ENCODE measurements at places on chromosomes 3 and 15.

- no peak for DNase-seq
These were observed 1517.8 kb downstream of the SI start for GRCh38 chr3:163560459-163560858.

- DNase-seq, result no peak
These were observed 163.6 kb downstream of the ITPR1 start for GRCh38 chr3:4656626-4657328.

DNA sequence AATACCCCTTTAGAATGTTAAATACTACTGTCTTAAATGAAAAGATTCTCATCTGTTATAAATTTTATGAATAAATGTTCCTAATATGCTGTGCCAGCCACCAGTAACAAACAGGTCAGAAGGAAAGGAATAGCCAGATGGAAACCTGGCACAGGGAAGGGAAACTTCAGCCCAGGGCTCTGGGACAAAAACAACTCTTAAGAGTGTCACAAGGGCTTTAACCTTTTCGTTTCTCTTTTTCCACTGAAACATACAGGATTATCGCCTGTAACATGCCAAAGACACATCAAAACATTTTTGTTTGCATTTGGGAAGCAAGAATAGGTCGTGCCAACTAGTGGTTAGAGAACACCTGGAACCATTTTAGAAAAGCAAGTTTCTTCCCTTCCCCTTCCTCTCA, 109.0 kb upstream of the NEDD4 start:
- no peak for DNase-seq

DNA sequence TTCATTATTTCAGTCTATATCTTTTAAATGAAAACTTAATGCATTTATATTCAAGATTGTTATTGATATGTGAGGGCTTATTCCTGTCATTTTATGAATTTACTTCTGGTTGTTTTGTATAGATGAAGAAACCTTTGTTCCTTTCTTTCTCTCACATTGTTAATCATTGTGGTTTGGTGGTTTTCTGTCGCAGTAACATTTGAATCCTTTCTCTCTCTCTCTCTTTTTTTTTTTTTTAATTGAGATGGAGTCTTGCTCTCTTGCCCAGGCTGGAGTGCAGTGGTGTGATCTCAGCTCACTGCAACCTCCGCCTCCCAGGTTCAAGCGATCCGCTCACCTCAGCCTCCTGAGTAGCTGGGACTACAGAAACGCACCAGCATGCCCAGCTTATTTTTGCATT, 22.1 kb downstream of the AGBL1 start:
- DNase-seq, result no peak

DNA sequence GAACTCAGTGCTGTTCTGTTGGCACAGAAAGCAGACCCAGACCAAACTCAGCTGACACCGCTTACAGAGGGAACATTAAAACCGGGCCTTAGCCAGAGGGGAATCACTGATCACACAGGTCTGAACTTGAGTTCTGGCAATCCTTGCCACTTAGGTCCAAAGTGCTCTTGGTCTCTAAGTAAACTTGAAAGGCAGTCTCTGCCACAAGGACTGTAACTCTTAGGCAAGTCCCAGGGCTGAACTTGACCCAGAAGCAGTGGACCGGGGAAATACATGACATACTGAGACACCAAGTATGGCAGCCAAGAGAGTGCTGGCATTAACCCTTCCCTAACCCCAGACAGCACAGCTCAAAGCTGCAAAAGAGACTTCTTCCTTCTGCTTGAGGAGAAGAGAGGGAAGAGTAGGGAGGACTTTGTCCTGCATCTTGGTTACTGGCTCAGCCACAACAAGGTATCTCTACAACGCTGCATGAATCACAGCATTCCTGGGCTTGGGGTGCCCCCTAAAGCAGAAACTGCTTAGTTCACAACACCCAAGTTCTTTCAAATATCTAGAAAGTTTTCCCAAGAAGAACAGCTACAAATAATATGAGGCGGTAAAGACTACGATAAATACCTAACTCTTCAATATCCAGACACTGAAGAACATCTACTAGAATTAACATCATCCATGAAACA, 32.5 kb downstream of the NAALADL2 start:
- DNase-seq, result no peak

GRCh38 chr15:27648359-27648758, 450.8 kb downstream of the OCA2 start:
- no peak for DNase-seq

- no peak for DNase-seq
These were observed 18.9 kb downstream of the HOMER2 start for GRCh38 chr15:82933576-82933975.

GRCh38 chr3:38047896-38048295, 8.9 kb downstream of the DLEC1 start:
- no peak for DNase-seq

- no peak for DNase-seq
These were observed 681.3 kb downstream of the ROBO1 start for GRCh38 chr3:79086514-79086913.

DNA sequence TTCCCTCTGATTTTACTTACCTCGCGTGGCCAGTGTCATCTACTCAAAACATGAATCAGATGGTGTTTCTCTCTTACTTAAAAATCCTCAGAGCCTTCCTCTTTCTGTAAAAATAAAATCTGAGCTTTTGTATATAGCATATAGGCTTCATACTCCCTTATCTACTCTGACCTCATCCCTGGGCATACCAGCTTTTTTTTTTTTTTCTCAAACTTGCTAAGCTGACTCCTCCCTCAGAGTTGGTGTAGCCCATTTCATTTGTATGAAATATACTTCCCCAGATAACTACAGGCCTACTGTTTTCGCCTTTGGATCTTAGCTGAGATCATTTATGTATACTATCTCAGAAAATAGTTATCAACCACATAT, 648.9 kb upstream of the ALCAM start:
- no peak for DNase-seq

DNA sequence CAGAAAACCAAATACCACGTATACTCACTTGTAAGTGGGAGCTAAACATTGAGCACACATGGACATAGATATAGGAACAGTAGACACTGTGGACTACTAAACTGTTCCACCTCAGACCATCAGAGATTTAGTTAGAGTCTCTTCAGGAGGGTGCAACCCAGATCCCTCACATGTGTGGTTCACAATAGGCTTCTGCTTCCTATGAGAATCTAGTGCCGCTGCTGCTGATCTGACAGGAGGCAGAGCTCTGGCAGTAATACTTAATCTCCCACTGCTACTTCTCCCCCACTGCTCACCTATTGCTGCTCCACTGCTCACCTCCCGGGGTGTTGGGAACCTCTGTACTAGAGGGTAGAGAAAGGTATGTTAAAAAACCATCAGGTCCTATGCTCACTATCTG, 533.3 kb downstream of the NSUN3 start:
- DNase-seq, result no peak

DNA sequence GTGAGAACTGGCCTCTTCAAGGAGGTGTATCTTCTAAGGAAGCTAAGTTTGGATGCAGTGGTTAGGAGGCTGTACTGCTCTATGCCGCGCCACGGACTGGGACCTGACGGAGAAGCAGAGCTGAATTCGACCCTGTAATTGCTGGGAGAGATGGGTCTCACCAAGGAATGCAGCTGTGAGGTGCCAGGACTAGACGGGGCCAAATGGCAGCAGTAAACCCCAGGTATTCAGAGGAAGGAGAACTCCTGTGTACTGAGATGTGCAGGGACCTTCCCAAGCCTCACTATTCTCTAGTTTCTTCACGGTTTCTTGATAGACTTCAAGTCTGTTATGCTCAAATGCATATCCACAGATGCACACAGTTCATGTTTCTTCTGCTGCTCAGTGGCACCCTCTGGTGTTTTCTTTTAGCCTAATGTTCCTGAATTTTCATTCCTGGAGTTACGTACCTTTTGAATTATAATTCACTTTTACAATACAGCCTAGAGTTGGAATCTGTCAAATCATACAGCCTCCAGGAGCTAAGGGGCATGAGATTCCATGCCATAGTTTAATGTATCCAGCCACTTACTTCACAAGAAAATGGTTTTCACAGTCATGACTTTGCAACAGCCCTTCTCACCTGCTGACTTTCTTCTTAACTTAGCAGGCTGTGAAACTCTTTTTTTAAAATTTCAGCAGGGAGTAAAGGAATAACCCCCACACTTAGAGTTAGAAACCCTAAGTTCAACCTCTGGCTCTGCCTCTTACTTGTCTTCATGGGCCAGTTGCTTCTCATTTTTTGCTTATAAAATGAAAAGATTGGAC, 61.8 kb downstream of the GLDN start:
- DNase-seq, result no peak

DNA sequence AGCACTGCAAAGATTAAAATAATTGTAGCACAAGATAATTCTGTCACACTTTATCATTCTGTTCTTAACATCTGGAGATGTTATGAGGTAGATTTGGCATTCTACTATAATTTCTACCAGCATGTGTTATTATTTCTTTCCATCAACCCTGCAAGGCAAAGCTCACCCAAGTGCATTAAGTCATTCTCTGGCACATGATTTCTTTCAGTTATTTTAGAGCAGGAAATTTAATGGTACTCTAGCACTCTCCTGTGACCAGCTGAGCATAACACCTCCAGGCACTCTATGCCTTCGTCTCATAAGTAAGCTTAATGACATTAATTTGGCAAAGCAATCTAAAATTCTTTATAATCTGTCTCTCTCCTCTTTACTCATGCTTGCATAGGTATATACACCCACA, 300.2 kb upstream of the GPR149 start:
- DNase-seq, result no peak

DNA sequence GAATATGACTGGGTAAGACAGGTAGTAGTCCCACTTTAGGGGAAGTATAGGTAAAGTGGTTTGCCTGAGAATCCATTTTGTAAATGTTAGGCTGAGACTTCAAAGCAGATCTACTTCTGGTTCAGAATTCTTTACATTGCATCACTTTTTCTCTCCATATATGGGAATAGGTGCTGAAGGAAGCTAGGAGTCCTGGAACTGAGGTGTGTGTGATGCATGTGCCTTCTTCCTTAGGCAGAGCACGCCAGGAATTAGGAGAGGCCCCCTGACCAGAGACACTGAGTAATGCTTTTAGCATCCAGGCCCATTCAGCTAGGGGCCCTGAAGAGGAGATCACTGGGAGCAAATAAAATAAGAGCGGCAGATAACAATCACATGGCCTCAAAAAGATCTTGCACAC, 69.2 kb upstream of the DCP1A start:
- no peak for DNase-seq

DNA sequence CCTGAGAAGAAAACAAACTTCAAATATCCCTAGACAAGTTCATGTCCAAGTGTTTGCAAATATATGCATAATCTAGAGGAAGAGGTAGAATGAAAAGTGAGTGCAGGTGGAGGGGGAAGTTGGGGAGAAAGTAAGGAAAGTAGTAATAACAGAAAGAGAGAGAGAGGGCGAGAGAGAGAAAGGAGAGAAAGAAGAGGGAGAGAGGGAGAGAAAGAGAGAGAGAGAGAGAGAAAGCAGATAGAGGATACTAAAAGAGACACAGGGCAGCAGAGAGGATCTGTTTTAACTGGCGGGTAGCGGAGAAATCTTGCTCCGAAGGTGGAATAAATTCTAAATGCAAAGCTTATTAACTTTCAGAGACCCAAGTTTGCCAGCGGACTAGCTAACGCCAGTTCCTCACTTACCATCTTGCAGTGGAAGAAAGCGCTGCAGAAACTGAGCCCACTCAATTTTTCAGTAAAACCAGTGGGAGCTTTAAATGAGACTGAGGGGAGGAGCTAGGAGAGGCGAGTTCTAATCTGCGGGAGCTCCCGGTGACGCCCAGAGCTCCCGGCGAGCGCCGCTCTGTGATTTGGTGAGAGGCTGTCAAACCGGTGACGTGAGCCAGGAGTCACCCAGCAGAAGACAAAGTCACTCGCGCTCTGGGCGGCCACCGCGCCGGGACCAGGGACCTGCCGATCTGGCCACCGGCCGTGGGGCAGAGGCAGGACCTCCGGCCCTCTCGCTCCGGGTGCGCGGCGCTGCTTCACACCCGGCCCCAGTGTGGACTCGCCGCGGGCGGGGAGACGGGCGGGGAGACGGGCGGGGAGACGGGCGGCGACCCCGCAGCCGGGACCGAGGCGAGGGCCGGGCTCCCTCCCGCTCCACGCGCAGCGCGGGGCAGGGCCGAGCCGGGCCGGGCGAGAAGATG, at the start of gene GMNC:
Gene GMNC (minus strand): TSS at position 486 of the 910 bp plus-strand sequence. CDS start 79 bp downstream, at position 407.
- DNase-seq, result no peak

- DNase-seq, result no peak
These were observed 194.8 kb downstream of the SLC9A9 start for GRCh38 chr3:143653493-143653892.

DNA sequence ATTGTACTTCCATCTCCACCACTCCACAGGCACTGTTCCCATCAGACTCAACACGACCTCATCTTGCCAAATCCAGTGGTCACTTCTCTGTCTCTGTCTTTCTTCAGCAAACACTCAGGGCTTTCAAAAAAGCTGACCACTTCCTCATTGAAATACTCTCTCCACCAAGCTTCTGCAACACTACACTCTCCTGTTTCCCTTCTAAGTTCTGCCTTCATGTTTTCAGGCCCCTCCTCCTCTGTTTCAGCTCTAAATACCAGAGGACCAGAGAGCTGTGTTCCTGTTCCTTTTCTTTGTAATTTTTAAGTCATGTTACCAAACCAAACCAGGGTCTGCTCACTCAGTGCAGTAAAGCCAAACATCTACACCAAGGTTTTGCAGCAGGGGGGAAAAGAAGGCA, 33.8 kb upstream of the ACP3 start:
- no peak for DNase-seq

DNA sequence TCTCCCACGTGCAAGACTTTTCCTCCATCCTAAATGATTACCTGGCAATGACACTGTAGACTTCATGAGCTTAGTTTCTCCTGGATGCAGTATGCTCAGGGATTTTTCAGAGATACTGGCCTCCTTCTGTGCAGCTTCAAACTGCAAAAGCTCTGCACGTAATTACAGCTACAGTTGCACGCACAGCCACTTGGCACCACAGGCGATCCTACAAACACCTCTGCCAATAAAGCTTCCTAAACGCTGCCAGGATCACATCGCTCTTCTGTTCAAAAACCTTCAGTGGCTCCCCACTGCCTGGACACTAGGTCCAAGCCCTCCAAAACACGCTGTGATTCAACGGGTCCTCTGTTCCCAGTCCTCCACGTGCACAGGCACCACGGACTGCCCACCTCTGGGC, 49.5 kb downstream of the NUP210 start:
- DNase-seq, result no peak

GRCh38 chr3:104878395-104878794, 488.3 kb upstream of the ALCAM start:
- no peak for DNase-seq

Measured in stimulated activated CD8-positive, alpha-beta memory T cell treated with anti-CD3 and anti-CD28 coated beads, Interleukin-4, amount 100 ng/mL, for 4 hours (primary cell).